Fibroblast of the aortic adventitia (primary cell): ENCODE measurements at places on chromosomes 2 and 18.
A peak's percentile ranks its signal among the peaks of the same experiment; 100 is the strongest.

- DNase-seq: peak; percentile 16
Measured at GRCh38 chr2:226813148-226813701, 13.6 kb upstream of the IRS1 start.

- no peak for DNase-seq
Measured at GRCh38 chr18:48811401-48811800, 139.4 kb downstream of the SMAD7 start.

DNA sequence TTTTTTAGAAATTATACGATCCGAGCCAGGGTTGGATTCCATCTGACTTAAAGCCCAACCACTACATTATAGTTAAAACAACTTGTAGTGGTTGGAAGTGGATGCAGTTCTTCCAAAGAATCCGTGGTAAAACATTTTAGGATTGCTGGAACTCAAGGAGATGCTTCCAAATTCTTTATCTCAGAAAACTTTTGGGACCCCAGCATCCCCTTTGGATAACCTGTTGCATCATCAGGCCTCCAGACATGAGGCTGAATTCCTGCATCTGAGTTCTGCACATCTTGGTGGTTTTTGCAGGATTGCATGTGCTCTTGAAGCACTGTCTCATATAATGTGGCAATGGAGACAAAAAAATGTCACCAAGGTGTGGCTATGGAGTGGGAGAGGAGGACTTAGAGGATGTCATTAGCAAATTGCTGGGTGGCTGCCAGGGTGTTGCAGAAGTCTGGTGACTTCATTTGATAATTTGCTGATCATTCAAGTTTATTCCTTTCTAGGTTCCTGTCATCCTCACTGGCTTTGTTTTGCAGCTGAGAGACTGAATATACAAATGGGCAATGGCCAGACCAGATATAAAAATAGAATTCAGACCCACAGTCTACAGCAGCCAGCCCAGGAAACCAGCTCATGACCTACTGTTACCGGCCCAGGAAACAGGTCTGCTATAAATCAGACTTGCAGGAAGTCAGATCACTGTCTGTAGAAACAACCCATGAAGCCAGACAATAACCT lies 207.7 kb downstream of the BCL2 start:
- peak; percentile 15 for DNase-seq

DNA sequence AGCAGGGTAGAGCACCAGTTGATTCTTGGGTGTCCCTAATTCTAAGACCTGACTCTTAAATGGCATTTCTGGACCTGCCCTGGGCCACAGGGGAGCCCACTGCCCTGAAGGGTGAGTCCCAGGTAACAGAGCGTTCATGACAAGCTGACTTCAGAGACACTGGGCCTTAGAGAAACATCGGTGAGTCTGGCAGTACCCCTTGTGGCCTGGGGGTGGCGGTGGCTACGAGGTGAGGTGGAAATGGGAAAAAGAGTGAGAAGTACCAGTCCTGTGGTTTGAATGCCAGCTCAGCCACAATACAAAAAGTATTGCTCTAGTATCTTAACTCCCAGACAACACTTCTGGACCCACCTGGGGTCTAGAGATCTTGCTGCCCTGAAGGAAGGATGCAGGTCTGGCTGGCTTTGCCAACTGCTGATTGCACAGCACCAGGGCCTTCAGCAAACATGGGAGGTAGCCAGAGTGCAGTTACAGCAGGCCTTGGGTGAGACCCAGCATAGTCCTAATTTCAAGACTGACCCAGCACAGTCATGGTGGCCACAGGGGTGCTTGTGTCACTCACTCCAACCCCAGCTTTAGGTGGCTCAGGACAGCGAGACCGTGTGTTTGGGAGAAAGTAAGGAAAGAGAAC lies 44.5 kb downstream of the USP34 start:
- no peak for DNase-seq

DNA sequence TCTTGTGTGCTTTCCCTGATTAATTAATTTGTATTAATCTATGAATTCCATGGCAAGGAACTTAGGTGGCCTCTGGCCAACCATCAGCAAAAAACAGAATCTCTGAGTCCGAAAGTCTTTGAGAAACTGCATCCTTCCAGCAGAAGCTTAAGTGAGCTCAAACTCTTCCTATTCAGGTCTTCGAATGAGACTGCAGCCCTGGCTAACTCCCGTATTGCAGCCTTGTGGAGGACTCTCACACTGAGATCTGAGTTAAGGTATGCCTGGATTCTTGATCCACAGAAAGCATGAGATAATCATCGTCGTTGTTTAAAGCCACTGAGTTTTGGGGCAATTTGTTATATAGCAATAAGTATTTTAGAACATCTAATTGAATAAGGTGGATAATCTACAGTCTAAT lies 1143.9 kb upstream of the NXPH2 start:
- no peak for DNase-seq

DNA sequence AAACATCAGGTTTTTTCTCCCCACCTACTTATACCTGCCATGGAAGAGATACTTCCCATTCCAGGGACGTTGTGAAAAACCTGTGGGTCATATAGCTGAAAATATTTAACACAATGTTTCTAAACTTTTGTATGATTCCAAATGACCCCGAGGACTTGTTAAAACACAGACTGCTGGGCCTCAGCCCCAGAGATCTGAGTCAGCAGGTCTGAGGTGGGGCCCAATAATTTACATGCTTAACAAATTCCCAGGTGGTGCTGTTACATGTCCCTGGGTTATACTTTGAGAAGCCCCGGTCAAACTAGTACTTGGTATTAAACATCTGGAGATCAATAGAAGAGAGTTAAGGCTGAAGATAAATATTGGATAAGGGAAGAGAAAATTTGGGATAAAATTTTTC lies 71.4 kb upstream of the FRZB start:
- DNase-seq: no peak

DNA sequence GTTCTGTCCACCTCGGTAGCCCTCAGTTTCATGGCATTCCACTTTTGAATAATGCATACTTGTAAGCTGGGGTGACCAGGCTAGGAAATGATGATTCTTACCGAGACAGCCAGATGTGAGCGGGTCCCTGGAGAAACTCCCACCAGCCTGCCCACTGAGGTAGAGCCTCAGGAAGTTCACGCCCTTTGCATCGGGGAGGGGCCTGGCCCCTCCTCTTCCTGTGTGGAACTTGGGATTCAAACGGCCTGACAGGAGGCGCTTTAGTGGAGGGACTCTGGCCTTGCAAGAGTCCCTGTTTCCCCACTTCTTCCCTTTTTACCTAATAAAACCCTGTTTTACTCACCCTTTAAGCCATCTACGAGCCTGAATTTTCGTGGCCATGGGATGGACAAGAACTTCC lies 44.6 kb downstream of the MRO start:
- DNase-seq: no peak

DNA sequence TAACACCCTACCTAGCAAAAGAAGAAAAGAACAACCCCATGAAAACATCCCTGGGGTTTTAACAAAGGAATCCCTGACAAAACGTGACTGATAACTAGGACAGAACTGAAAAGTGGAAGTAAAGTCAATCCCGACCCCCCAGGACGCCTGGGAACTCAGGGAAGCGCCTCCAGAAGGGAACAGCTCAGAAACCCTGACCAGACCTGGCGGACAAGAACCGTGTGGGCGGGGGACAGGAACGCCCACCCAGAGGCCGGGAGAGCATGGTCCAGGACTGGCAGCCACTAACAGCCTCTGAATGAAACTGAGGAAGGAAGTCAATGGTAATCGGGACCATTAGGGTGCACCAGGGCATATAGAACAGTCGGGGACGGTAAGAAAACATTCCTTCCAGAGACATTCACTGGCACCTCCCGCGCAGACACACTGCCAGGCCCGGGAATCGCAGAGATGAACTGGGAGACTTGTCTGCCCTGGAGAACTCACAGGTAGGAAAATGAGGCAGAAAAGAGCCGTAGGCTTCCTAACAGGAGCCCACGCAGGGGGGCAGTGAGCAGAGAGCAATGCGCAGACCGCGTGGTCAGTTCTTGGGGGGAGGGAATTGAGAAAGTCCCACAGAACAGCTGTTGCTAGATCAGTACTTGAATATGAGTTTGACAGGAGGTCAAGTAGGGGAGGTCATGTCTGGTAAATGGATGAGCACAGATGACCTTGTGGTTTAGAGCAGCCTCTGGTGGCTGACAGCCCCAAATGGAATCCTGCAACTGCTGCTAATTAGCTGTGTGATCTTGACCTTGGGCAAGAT lies 1.3 kb upstream of the TBC1D8 start:
- peak; percentile 66 for DNase-seq

- no peak for DNase-seq
Measured at GRCh38 chr18:76824145-76824676, 1.9 kb downstream of the ZNF236 start.

GRCh38 chr2:232287316-232287715 lies 91.2 kb upstream of the ALPP start:
- DNase-seq: no peak

DNA sequence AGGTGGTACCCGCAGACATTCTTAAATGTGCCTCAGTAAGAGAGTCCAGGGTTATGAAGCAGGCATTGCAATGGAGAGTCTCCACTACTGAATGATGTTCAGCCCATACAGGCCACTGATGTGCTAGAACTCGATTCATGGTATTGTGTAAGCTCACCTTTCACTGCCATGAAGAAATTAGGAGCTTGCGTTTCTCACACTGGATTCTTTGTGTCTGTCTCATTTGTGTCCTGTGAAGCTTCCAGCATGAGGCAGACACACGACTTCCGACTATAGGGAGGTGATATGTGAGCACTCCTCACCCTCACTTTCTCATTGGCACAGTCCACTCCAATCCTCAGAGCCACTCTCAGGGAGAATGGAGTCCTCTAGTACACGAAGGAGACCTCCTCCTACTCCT lies 677.4 kb upstream of the RAB6C start:
- no peak for DNase-seq

- DNase-seq: no peak
Measured at GRCh38 chr2:128299628-128300027, 19.0 kb downstream of the HS6ST1 start.

DNA sequence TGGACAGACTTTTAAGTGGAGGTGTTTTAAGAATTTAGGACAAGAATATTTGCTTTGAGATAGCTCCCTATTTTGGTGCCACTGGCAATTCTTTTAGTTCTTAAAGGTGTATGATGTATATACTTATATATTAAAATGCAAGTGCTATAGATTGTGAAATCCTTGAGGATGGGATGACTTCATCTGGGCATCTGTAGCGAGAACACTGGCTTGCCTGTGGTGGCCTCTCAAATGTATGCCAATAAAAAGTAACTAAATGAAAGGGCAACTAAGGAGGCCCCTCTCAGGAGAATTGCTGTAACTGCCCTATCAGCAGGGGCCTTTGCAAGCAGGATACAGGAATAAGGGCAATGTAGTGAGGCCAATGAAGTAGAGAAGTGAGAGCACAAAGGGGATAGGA lies 2.6 kb upstream of the THUMPD2 start:
- DNase-seq: no peak

DNA sequence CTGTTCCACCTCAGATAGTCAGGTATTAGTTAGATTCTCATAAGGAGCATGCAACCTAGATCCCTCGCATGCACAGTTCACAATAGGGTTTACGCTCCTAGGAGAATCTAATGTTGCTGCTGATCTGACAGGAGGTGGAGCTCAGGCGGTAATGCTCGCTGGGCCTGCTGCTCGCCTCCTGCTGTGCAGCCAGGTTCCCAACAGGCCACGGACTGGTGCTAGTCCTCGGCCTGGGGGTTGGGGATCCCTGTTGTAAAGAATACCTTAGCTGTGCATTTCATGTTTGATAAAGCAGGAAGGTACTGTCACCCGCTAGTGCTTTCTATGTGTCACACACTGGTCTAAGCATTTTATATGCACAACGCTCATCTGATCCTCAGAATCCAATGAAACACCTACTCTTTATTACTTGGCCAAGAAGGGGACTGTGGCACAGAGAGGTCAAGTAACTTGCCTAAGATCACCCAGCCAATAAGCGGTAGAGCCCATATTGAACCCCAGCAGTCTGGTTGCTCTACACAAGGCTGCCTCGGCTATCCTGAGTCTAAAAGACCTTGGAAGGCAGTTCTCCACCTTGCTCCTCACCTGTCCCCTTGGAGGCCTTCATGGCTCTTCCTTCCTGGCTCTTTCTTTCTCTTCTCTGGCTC lies 35.8 kb downstream of the SLC4A3 start:
- DNase-seq: no peak

DNA sequence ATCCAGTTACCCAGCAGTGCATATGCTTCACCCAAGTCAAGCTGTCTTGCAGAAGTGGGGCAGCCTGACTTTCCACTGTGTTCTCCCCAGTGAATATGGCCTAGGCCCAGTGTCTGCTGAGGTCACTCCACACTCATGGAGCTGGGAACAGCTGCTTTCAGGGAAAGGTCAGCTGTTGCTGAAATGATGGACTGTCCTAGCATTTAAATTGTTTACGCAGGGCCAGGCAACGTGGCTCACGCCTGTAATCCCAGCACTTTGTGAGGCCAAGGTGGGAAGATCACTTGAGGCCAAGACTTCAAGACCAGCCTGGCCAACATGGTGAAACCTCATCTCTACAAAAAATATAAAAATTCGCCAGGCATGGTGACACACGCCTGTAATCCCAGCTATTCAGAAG lies 86.5 kb downstream of the LIPG start:
- DNase-seq: no peak

- DNase-seq: no peak
Measured at GRCh38 chr18:63889626-63890025, 2.1 kb downstream of the SERPINB2 start.

- DNase-seq: no peak
Measured at GRCh38 chr18:72727038-72727655, 140.6 kb downstream of the NETO1 start.

DNA sequence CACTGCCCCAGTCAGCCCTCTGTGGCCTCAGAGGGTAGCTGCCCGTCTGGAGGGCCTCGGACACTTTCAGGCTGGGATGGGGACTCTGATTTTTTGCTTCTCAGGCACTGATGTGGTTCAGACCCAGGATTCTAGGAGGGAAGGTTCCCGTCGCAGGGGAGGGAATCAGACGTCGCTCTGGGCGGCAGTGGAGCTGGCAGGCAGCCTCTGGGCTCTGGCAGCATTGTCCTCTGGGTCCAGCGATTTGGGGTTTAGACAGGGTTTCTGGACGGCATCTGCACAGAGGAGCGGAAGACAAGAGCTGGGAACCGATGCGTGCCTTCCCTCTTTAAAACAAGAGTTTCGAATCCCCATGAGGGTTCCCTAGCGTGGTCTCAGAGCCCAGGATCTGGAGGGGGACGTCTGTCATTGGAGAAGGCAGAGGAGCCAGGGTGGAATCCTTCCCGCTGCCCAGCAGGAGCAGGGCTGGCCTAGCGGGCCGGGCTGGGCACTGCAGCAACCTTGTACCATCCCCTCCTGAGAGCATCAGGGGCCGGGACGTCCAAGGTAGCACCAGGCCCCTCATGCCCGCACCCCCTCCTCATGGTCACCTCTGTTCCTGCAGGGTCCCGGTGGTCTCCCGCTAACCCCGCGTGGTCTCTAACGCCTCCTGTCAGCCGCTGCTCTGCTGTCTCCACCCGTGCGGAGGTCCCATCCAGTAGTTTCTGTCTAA lies 246.0 kb downstream of the AGAP1 start:
- DNase-seq: no peak

- no peak for DNase-seq
Measured at GRCh38 chr2:85188852-85189251, 55.7 kb downstream of the TCF7L1 start.

- DNase-seq: no peak
Measured at GRCh38 chr18:48318436-48318835, 90.7 kb downstream of the ZBTB7C start.

GRCh38 chr2:112607680-112608438 lies 23.4 kb downstream of the CHCHD5 start:
- no peak for DNase-seq
